Stimulated activated naive CD8-positive, alpha-beta T cell treated with anti-CD3 and anti-CD28 coated beads, Interleukin-15, amount 100 ng/mL, for 72 hours (primary cell): ENCODE measurements at places on chromosomes 6 and 20.

- peak; percentile 87 for DNase-seq
Measured at GRCh38 chr6:43733471-43734293, 36.3 kb upstream of the VEGFA start.

- DNase-seq = no peak
Measured at GRCh38 chr6:95551678-95552324, 25.5 kb upstream of the MANEA start.

GRCh38 chr6:108228416-108228815 is 32.4 kb downstream of the SNX3 start:
- no peak for DNase-seq

- no peak for DNase-seq
Measured at GRCh38 chr6:34085453-34086170, 60.3 kb downstream of the GRM4 start.

GRCh38 chr6:52216932-52217575 is 27.2 kb downstream of the IL17F start:
- no peak for DNase-seq

DNA sequence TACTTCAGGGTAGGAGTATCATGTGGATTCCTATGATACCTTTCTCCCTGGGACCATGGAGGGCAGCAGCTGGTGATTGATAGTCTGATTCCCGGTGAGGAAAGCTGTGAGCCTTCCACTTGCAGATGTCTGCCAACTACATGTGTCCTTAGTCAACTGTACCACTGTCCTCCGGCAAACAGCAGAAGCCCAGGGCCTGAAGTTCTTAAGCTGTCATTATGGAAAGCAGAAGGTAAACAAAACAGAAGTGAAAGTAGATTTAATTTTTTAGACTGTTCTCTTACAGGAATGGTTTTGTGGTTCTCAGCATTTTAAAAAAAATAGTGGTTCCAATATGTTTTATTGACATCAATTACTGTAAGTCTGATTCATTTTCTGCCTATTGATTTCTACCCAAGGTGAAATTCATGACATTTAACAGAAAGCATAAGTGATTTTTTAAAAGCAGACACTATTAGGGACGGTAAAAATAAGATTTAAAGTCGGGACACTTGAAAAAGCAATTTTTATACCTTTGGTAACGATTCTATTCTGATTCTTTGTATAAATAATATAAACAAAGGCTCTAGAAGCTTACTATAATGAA is 36.6 kb downstream of the PTPN1 start:
- DNase-seq = peak; percentile 30

- DNase-seq = no peak
Measured at GRCh38 chr6:133130863-133131262, 110.3 kb upstream of the EYA4 start.

GRCh38 chr6:147205690-147206600 is 1.7 kb downstream of the STXBP5 start:
- no peak for DNase-seq

- no peak for DNase-seq
Measured at GRCh38 chr6:90288404-90288803, 8.2 kb downstream of the BACH2 start.
